ENCODE measurements at places on chromosomes 2 and 18.

- DNase-seq, result no peak
These were observed 941.2 kb downstream of the SUCLG1 start for GRCh38 chr2:83517727-83518368.

DNA sequence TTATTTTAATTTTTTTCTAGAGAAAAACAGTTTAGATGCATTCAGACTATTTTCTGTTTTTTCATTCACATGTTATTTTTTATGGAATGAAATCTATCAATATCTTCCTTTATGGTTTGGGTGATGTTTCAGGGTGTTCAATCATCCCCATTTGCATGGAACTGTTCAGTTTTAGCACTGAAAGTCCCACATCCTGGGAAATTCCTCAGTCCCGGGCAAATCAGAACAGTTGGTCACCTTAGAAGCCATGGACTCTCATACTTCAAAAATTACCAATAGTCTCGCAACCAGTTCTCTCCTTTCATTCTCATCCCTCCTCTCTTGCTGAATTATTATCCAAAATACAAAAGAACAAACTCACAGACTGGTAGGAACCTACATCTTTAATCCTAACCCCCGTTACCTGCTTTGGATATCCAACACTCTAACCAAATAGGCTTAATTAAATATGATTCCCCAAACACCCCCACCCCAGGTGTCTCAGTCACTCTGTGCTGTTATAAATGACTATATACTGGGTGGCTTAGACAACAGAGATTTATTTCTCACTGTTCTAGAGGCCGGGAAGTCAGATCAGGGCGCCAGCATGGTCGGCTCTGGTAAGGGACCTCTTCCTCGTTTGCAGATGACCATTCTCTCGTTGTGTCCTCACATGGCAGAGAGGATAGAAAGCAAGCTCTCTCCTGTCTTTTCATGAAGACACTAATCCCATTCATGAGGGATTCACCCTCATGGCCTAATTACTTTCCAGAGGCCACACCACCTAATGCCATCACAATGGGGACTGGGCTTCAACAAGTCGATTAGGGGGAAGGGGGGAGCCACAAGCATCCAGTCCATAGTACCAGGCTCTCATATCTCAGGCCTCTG lies 57.7 kb upstream of the SLC1A4 start:
- DNase-seq, result no peak

GRCh38 chr2:133791191-133791590 lies 222.9 kb upstream of the NCKAP5 start:
- peak; percentile 58 for DNase-seq

- DNase-seq, result no peak
These were observed 196.0 kb upstream of the SPHKAP start for GRCh38 chr2:228377533-228377932.

DNA sequence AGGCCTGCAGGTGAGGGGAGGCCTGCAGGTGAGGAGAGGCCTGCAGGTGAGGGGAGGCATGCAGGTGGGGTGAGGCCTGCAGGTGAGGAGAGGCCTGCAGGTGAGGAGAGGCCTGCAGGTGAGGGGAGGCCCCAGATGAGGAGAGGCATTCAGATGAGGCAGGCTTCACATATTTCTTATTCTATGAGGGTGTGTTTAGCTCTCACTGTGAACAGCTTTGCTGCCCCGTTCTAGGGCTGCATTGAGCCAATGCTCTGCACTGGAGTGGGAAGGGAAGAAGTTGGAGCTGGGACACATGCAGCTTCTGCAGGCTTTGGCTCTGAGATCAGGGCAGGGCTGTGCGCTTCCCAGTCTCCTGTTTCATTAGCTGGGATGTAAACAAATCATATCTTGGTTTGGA lies 19.5 kb downstream of the TPO start:
- no peak for DNase-seq

GRCh38 chr2:114330594-114330993 lies 111.8 kb upstream of the DPP10 start:
- no peak for DNase-seq

- DNase-seq, result no peak
These were observed 585.6 kb downstream of the NUP35 start for GRCh38 chr2:183709829-183710228.

DNA sequence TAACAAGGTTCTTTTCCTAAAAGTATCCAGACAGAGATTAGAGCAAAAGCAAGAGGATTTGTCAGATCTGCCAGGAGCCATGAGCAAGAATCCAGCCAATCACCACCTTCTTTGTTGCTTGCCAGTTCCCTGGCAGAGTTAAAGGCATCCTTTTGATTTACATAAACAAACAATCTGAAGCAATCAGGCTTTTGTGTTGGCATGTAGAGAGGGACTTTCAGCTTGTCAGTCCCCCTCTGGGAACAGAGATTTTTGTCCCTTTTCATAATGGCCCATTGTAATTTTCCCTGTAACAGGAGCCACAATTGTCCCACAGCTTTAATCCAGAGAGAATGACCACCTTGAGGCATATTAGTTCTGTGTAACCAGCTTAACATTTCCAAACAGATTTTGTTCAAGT lies at the start of gene ERMN:
TSS of gene ERMN (minus strand) at position 39 of the 400 bp plus-strand sequence. CDS start 182 bp downstream, outside the sequence.
- no peak for DNase-seq

- no peak for DNase-seq
These were observed 145.9 kb upstream of the COPS8 start for GRCh38 chr2:236939721-236940231.

- DNase-seq, result no peak
These were observed 85.8 kb downstream of the PLA2R1 start for GRCh38 chr2:159976527-159977160.

GRCh38 chr2:165560377-165560988 lies 91.0 kb downstream of the CSRNP3 start:
- no peak for DNase-seq

DNA sequence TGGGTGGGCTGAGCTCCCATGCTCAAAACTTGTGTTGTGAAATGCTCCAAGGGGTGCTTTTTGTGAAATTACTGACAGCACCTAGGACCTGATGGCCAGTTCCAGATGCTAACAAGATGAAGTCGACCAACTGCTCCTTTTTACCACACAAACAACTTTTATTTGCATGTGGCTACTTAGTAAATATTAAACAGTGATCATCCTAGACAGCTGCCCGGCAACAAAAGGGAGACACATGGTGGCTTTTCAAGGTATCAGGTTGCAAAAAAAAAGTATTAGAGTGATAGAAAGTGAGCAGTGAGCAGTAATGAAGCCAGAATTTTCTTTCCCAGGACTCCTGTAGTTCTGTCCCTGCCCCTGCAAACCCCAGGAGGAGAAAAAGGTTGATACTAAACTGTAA lies 118.5 kb downstream of the RPIA start:
- no peak for DNase-seq

GRCh38 chr2:200665626-200666453 lies 80.0 kb downstream of the AOX1 start:
- no peak for DNase-seq

GRCh38 chr2:107804608-107805498 lies 21.8 kb upstream of the RGPD4 start:
- DNase-seq, result no peak

DNA sequence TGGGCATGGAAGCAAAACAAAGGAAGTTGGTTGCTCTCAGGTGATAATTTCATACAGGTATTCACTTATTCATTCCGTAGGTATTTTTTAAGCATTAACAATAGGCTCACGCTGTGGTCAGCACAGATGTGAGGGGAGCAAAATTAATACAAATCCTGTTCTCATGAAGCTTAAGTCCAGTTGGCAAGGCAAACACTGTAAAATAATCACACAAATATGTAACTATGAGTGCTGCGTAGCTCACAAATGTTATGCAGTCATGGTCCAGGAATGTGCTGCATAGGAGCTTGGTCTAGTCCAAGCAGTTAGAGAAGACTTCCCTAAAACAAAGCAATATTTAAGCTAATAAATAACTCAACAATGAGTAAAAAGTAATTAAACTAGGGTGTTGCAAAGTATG lies 23.9 kb downstream of the SP5 start:
- DNase-seq, result peak; percentile 93

DNA sequence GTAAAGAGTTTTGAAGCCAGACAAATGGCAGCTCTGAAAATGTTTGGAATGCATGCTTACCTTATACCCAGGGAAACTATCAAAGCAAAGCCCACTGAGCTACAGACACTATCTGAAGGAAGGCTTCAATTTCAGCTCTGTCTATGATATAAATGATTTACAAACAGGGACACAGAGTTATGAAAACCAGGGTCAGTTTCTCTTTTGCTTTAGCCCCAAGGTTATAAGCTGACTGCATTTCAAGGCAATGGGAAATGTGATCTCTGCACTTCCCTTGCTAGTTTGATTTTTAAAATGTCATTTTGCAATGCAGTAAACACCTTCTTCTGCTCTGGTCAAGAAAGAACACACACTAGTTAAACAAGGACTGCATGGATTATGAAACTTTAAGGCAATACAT lies 65.2 kb upstream of the CCDC195 start:
- no peak for DNase-seq

DNA sequence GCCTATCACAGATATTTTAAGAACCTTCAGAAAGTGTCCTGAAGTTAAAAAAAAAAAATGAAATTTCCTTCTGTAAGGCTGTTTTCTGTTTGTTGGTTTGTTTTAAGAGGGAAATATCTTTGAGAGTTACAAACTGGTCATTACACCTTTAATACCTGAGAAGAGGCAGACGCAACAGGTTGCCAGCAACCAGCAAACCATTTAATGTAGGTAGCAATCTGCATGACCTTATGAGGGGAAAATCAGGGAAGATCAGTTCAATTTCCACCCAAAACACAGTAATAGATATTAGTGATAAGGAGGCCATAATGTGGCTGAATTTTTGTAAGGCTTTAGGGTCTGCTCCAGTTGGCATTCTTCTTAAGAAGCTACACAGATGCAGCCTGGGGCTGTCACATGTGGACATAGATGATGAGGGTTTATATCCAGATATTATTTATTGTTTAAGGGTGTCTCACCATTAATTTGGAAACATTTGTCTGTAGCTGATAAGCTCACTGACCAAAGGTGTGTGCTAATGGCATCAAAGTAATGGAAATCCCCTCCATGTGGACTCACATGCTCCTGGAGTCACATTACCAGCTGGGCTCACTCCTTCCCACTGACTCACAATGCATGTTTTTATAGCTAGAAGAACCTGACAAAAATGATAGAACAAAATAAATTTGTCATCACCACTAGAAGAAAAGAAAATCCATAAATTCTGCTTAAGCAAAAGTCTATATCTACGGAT lies 83.5 kb upstream of the DTNA start:
- DNase-seq, result peak; percentile 28

DNA sequence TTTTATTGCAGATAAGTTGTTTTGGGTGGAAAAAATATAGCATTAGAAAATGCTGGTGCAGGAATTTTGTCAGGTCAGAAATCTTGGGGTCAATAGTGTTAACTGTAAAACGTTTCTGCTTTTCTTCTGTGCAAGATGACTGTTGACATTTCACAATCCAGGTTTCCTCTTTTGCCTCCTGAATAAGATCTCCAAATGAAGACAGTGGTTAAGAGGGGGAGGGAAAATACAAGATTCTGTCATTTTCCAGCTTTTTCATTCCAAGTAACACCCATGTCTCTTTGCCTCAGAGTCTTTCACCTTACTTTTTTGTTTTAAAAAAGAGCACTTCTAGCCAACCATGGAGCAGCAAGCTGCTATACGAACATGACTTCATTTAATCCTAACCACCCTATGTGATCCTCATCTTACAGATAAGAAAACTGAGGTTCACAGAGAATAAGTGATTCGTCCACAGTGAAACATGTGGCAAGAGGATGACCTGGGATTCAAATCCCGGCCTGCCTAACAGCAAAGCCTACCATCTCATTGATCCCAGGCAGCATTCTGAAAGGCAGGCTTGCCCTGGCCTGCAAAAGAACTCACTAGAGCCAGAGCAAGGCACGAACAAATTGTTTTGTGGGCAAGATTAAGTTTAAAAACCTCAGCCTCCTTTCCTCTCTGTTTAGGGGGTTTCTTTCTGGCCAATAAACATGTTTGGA lies 3.0 kb downstream of the PLEK start:
- no peak for DNase-seq

DNA sequence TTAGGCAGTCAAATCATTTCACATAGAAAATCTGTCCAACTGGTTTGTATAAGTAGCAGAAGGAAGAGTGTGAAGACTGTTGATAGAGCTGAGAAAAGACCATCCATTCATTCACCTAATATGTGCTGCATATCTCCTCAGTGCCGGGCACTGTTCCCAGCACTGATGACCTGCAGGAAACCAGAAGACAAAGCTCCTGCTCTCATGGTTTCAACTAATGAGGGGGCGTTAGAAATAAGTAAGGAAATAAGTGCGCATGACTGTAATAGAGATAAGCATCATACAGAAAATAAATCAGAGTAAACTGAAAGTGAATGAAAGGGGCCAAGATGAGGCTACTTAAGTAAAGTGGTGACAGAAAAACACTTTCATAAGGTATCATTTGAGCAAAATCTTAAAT lies 427.5 kb upstream of the CDH20 start:
- peak; percentile 14 for DNase-seq

- DNase-seq, result no peak
These were observed 18.4 kb upstream of the PIK3C3 start for GRCh38 chr18:41936471-41937134.

DNA sequence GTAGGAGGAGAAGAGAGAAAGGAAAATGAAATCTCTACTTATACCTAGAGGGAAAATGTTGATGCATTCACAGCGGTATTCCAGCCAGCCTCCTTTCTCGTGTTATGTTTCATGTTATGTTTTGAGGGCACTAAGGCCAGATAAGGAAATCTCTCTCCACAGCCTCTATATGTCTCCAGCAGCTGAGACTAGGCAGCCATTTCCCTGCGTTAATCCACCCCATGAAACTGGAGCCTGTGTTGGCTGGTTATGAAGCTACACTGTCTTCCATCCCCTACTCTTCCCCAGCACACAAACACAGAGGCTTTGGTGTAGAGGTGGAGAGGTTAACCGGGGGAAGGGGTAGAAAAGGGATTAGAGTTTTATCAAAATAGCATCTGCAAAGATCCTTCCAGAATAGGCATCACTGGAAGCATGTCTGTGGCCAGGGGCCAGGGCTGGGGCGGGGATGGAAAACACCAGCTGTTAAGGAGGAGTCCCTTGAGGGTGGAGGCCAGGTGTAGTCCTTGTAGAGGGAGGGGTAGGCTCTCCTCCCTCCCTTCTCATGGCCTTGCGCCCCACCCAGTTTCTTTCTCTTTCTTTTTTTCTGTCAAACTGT lies 100.9 kb upstream of the TNP1 start:
- no peak for DNase-seq

- DNase-seq, result peak; percentile 13
These were observed 472.7 kb downstream of the CMPK2 start for GRCh38 chr2:6392966-6393365.

- DNase-seq, result peak; percentile 20
These were observed 39.4 kb downstream of the MYOM1 start for GRCh38 chr18:3180325-3180724.
